SIG-M5 (cell line): ENCODE measurements at places on chromosomes 1 and 21.

DNA sequence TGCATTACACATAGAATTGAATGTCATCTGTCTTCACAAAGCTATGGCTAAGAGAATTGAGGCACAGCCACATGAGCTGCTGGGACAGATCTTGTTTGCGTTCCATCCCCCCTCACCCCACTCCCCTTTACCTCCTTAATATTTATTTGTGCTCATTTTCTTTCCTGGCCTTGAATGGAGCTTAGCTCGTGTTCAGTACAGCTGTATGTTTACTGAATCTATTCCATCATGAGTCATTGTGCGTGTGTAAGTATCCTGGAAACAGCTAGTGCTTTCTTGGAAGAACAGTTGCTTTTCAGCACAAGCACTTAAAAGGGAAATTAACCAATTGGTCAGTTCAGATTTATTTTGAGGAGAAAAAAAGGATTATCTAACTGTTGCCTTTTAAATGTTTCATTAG is 14.7 kb downstream of the PROX1 start:
- DNase-seq: no peak

DNA sequence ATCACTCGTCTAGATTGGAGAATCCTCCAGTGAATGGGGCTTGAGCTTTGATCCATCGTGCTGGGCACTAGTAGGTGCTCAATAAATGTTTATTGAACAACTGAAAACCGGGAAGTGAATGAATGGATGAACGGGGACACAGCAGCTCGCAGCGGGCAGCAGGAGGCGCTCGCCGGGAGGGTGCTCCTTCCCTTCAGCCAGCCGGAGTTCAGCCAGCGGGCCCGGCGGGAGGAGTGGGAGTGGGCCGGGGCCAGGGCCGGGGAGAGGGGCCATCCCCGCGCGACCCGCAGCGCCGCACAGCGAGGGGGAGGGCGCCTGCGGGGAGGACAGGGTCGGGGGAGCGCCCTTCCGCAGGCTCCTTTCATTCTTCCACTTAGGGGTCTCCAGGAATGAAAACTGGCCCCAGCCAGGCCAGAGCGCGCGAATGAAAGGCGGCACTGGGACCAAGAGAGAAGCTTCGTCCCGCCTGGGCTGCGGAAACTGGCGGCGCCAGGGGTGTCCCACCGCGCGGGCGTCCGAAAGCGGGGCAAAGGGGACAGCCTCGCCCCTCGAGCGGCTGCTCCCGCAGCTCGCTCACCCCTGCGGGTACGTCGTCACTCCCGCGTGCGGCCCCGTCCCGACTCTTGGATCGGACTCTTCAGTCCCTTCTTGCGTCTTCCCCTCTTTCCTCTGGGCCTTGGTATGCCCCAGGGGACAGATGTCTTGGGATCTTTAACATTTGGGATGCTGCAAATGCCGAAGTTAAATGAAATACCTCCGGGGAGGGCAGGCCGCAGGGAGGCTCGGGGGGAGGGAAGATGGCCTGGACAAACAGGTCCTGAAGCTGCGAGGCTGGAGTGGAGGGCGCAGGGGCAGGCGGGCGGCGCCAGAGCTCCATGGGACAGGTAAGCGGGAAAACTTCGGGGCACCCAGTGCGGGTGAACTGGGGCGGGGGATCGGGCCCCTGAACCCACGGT is 3.6 kb upstream of the INAVA start:
- no peak for DNase-seq

DNA sequence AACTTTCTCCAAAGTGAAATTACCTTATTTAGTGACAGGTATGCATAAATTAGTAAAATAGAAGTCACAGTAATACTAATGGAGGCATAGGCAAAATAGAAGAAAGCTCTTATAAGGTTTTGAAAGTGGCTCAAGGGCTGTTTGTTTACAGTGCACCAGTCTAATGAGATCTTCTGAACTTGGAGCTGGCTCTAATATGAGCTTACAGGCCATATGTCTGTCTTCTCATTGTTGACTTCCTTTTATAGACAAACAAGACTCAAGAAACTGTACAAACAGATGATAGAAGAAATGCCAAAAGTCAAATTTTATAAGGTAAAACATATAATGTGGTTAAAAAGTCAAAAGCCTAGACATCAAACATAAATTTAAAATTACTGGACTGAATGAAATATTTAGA is 207.5 kb upstream of the NEGR1 start:
- DNase-seq: no peak

DNA sequence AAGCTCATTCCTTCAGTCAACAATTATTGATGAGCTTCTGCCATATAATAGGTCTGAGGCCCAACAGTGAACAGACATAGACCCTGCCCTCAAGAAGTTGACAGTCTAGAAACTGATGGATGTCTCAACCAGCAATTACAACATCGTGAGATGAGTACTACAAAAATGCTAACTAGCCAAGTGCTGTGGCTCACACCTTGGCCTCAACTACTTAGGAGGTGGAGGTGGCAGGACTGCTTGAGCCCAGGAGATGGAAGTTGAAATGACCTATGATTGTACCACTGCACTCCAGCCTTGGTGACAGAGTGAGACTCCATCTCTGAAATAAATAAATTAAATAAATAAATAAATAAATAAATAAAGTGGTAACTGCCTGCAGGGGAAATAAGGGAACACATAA is 11.7 kb upstream of the PTP4A2 start:
- no peak for DNase-seq

DNA sequence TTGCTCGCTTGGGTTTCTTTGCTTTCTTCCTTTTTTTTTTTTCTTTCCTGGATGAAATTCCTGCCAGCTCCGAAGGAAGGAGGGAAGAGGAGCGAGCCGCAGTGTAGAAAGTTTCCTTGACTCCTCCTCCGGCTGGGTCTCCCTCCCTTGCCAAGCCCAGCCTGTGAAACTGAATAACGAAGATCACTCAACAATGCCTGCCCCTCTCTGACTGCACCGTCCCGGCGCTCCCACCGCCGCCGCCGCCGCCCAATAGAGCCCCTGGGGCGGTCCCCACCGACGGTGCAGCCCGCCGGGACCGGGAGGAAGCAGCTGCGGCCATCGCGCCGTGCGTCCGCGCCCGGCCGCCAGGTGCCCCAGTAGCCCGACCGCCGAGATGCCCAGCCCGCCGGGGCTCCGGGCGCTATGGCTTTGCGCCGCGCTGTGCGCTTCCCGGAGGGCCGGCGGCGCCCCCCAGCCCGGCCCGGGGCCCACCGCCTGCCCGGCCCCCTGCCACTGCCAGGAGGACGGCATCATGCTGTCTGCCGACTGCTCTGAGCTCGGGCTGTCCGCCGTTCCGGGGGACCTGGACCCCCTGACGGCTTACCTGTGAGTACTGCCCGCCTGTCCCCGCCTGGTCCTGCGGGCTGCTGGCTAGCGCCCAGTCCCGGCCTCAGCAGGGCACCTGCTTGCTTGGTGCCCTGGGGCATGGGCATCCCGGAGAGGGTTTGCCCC is at the start of gene LGR6:
LGR6 (plus strand) TSS at position 186 of the 714 bp plus-strand sequence; CDS start at position 377, 191 bp downstream.
- DNase-seq: no peak

- DNase-seq: no peak
Observed at GRCh38 chr1:22038036-22038435, 14.5 kb upstream of the CDC42 start.

GRCh38 chr1:201666102-201666501 is 127.2 kb downstream of the NAV1 start:
- DNase-seq: no peak

GRCh38 chr1:66226985-66227384 is 307.0 kb upstream of the SGIP1 start:
- no peak for DNase-seq

DNA sequence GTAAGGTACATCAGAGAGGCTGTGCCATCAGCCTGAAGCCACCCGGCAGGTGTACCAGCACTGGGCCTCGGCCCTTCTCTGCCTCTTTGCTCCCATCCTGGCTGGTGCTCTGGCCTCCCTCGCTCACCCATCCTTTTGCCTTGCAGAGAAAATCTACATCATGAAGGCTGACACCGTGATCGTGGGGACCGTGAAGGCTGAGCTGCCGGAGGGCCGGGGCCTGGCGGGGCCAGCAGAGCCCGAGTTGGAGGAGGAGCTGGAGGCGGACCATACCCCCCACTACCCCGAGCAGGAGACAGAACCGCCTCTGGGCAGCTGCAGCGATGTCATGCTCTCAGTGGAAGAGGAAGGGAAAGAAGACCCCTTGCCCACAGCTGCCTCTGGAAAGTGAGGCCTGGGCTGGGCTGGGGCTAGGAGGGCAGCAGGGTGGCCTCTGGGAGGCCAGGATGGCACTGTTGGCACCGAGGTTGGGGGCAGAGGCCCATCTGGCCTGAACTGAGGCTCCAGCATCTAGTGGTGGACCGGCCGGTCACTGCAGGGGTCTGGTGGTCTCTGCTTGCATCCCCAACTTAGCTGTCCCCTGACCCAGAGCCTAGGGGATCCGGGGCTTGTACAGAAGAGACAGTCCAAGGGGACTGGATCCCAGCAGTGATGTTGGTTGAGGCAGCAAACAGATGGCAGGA is 24.5 kb upstream of the TNFRSF1B start:
- no peak for DNase-seq
